NCI-H1048 (cell line): ENCODE measurements at places on chromosomes 3 and 15.

DNA sequence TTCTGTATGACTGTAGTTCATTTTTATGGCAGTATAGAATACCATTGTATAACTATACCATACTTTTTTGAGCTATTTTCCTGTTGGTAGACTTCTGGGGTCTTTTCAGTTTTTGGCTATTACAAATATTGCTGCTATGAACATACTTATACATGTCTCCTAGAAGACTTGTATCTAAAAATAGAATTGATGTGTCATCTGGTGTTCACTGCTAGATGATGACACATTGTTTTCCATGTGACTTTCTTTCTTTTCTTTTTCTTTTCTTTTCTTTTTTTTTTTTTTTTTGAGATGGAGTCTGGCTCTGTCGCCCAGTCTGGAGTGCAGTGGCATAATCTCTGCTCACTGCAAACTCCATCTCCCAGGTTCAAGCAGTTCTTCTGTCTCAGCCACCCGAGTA is 69.8 kb downstream of the SH3GL3 start:
- DNase-seq: no peak

DNA sequence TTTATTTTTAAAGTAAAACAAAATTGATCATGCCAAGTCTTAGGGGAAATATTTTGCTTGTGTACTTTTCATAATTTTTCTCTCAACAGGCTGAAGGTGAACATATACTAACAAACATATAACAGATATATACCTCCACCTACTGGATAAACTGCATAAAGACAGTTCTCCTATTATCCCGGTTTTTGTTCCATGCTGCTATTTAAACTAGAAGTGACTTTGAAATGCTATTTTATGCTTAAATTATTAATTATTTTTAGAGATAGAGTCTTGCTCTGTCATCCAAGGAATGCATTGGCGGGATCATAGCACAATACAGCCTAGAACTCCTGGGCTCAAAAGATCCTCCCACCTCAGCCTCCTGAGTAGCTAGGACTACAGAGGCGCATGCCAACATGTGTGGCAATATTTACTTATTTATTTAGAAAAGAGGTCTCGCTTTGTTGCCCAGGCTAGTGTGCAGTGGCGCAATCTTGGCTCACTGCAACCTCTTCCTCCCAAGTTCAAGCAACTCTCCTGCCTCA is 49.8 kb downstream of the ST3GAL6 start:
- DNase-seq: no peak

GRCh38 chr3:114760679-114761078 is 386.4 kb downstream of the ZBTB20 start:
- no peak for DNase-seq

DNA sequence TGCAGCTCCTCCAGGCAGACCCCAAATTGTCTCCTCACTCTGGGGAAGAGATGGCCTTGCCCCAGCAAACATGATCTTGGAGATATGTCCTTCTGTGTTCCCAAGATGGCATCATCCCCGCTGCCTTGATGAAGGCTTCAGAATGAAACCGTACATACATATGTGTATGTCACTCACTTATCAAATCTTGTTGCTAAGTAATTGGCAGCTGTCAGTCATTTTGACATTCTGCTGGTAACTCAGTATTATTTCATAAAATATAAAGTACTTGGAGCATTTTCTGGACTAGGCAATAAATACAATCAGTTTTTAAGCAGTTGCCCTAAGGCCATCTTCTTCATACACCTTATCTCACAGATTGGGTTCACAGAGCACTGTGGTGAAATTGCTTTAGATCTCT is 62.4 kb downstream of the ARNT2 start:
- no peak for DNase-seq

GRCh38 chr3:31213869-31214486 is 318.7 kb upstream of the STT3B start:
- DNase-seq: no peak

GRCh38 chr15:91068436-91068835 is 31.6 kb upstream of the SV2B start:
- DNase-seq: no peak

GRCh38 chr3:125035217-125035616 is 20.6 kb downstream of the HEG1 start:
- no peak for DNase-seq

GRCh38 chr3:149009732-149010131 is 18.4 kb downstream of the GYG1 start:
- DNase-seq: no peak

- DNase-seq: no peak
Measured at GRCh38 chr3:46372492-46373359, 2.0 kb downstream of the CCR5 start.

DNA sequence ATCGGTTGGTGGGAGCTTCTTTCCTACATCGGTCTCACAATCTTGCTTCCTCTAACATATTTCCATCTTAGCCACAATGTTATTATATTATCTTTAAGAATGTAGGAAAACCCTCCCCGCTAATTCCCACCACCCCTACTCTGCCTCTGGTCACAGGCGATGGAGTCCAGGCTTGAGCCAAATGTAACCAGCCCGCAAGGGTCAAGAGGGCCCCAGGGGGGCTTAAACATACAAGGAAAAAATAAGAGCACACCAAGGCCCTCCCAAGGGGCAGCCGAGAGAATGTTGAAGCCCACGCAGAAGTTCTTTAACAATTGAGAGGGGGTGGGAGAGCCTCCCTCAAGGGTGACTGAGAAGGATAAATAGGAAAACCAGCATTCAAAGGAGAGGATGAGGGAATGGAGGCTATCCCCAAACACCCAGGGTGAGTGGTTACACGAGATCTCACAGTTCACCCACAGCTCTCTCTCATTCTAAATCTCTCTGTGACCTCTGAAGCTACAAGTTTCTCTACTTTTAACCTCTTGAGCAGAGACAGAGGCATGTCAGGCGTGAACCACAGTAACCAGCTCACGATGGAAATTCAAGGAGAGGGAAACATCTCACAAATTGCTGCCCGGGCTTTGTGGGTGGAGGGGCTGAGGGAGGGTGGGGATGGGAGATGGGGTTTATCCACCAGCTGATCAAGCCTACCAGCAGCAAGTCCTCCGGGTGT is 31.4 kb upstream of the UACA start:
- DNase-seq: no peak

GRCh38 chr3:182618981-182619591 is 174.2 kb upstream of the ATP11B start:
- no peak for DNase-seq

- DNase-seq: no peak
Measured at GRCh38 chr3:176351408-176351807, 845.9 kb downstream of the TBL1XR1 start.

- no peak for DNase-seq
Measured at GRCh38 chr3:160473221-160473620, 23.6 kb upstream of the TRIM59 start.

- no peak for DNase-seq
Measured at GRCh38 chr3:188389711-188390342, 235.9 kb downstream of the LPP start.

DNA sequence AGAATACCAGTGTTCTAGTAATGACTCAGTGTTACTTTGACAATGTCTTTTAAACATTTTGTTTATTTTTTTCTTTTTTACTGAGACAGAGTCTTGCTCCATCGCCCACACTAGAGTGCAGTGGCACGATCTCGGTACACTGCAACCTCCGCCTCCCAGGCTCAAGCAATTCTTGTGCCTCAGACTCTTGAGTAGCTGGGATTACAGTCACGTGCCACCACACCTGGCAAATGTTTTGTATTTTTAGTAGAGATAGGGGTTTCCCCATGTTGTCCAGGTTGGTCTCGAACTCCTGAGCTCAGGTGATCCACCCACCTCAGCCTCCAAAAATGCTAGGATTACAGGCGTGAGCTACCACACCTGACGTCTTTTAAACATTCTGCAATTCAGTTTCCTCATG is 15.7 kb downstream of the AQR start:
- DNase-seq: no peak

- no peak for DNase-seq
Measured at GRCh38 chr3:177220136-177220974, 23.1 kb upstream of the TBL1XR1 start.

GRCh38 chr3:190586631-190587011 is 72.7 kb downstream of the IL1RAP start:
- DNase-seq: no peak

GRCh38 chr3:5073374-5074085 is 48.6 kb upstream of the ARL8B start:
- DNase-seq: no peak

- DNase-seq: no peak
Measured at GRCh38 chr15:98347001-98347400, 301.3 kb upstream of the IGF1R start.

GRCh38 chr3:97021778-97022177 is 207.4 kb downstream of the EPHA6 start:
- DNase-seq: no peak

DNA sequence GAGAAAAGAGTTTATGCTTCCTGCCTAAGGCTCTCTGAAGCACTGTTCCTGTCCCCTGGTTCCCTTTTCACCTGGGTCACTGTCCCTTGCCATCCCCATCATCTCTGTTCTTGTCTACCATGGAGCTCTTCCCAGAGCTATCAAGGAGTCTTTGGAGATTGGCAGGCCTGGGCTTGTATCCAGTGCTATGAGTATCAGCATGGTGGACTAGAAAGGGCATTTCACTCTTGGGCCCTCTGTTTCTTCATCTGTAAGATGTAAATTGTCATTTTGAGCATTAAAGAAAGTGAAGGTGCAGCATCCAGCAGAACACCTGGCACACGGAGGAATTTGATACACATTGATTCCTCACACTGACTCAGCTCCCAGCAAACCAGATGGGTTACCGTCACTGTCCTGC is 388.2 kb downstream of the CACNA2D3 start:
- no peak for DNase-seq

DNA sequence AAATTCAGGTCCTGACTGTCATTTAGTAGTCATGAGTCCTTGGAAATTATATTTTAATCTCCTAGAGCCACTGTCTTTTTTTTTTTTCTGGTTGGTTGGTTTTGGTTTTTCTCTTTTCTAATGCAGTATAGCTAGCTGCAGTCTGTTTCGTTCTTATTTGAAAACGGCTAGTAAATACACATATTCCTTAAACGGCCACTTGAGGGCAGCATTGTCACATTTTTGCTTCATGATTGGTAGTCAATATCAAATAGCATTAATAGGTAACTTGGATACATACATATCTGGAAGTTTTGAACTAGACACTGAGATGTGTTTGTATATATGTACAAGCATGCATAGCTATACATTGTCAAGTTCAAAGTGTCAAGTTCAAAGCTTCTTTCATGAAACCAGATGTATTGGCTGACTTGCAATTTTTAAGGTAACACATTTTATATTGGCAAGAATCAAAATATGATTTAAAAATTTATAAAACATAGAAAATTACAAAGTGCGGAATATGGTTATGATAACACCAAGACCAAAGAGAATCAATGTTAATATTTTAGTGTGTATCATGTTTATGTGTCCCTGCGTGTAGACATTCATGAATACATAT is 22.5 kb downstream of the GABRA5 start:
- DNase-seq: peak; percentile 61

- DNase-seq: no peak
Measured at GRCh38 chr15:70559265-70560239, 203.8 kb downstream of the UACA start.

DNA sequence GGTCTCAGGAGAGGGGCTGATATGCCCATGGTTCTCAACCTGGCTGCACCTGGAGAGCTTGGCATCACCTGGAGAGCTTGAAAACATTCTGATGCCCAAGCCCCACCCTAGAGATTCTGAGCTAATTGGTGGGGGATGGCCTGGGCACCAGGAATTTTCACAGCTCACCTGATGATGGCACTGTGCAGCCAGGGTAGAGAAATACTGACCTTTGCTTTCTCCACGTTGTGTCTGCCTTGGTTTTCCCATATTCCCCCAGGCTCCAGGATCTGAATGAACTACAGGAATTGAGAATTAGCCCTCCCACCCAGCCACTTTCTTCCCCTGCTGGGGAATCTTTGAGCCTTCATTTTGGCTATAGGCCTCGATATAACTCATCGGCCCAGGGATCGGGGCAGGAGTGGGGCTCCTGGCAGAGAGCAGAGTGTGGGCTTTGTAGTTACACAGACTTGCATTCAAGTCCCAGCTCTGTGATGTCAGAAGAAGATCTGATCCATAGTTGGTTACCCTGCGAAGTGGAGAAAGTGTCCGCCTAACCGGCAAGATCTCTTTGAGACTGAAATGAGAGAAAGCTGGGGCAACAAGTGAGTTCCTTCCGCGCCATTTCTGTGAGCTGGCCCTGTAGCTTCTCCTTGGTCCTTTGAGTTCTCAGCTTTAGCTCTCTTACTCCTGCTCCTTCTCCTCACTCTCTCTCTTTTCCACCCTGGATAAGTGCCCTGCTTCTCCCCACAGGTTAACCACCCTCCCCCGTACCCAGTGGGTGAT is 33.1 kb upstream of the UBE2Q2 start:
- DNase-seq: no peak

GRCh38 chr15:96340598-96341512 is 10.4 kb downstream of the NR2F2 start:
- no peak for DNase-seq

- no peak for DNase-seq
Measured at GRCh38 chr3:17742880-17743657, 638 bp upstream of the TBC1D5 start.

- DNase-seq: peak; percentile 53
Measured at GRCh38 chr3:100103558-100104441, 10.5 kb downstream of the FILIP1L start.

DNA sequence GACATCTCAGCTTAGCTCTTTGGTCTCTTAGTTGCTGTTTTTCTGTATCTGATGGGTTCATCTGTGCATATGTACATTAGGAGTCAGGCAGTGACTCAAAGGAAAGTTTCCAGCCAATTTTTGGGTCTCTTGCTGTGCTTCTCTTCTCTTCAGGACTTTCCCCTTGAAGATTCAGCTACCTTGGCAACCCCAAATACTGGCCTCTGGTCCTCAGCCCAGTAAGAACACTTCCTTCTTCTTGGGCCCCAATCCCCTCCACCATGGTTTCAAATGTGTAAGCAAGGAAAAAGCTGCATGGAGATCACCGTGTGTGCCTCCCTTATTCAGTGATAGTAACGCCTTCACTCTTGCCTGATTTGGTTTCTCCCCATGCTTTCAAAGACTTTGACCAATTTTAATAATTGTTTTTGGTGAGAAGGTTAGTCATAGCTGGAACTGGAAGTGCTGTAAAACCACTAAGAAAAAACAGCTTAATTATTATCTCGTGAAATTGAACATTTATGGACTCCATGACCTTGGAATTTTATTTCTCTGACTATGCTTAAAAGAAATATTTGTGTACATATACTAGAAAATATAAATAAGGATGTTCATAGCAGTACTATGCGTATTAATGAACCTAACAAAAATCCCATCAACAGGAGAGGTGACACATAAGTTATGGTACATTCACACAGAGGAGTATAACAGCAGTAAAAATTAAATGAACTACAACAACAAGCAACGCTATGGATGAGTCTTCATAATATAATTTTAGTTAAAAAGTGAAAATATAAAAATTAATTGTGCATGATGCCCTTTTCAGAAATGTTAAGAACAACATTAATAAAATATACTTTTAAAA is 125.3 kb upstream of the BCL6 start:
- DNase-seq: no peak

DNA sequence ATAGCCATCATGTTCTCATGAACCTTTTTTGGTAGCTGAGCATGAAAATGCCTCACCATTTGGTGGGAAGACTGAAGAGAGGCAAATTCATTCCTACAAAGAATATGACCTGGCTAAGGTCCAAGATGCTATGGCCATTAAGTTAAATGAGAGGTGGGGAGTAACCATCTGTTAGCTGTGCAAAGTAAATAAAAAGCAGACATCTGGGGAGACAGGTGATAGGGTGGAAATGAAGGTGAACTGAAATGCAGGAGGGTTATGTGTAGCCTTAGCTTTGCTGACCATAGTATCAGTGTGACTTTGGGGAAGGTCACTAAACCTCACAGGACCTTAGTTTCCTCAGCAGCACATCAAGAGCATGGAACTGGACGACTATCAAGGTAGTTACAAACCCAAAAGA is 111.0 kb upstream of the STRIT1 start:
- DNase-seq: no peak

- DNase-seq: no peak
Measured at GRCh38 chr15:41160639-41161315, 44.7 kb upstream of the INO80 start.
